ENCODE measurements at places on chromosomes 12 and 14. TPM values are rescaled to one million over a fixed set of nuclear protein-coding genes. Genes with fewer than 3 reads are reported as not detected.

C12orf56 gene
- 1.2 TPM for polyA plus RNA-seq

IFT43 gene
- 50.0 TPM for polyA plus RNA-seq

GPRC5D gene
- 1.1 TPM for polyA plus RNA-seq

CS gene
- 213 TPM for polyA plus RNA-seq

TMEM63C gene
- 1.8 TPM for polyA plus RNA-seq

TOMM20L gene
- 1.5 TPM for polyA plus RNA-seq

ERP27 gene
- polyA plus RNA-seq, result 20.5 TPM

LRRK2 gene
- 27.7 TPM for polyA plus RNA-seq

CFAP251 gene
- polyA plus RNA-seq, result 16.8 TPM

CLSTN3 gene
- polyA plus RNA-seq, result 103 TPM

GPR65 gene
- polyA plus RNA-seq, result 0.42 TPM

NEUROD4 gene
- polyA plus RNA-seq, result not detected

KANSL2 gene
- 49.8 TPM for polyA plus RNA-seq

KRT7 gene
- 86.8 TPM for polyA plus RNA-seq

FKBP3 gene
- polyA plus RNA-seq, result 136 TPM

NOVA1 gene
- 23.8 TPM for polyA plus RNA-seq

INHBC gene
- polyA plus RNA-seq, result 0.25 TPM

SUPT16H gene
- 147 TPM for polyA plus RNA-seq

SLC4A8 gene
- 5.1 TPM for polyA plus RNA-seq

PELI2 gene
- polyA plus RNA-seq, result 25.6 TPM

RNU4-1 gene
- polyA plus RNA-seq, result not detected

POTEG gene
- not detected for polyA plus RNA-seq

EPS8 gene
- polyA plus RNA-seq, result 48.3 TPM

TMEM179 gene
- polyA plus RNA-seq, result 1.8 TPM

C3AR1 gene
- polyA plus RNA-seq, result 2.2 TPM

ANGEL1 gene
- 22.3 TPM for polyA plus RNA-seq

OVCH1 gene
- 0.89 TPM for polyA plus RNA-seq

EXOC3L4 gene
- 5.8 TPM for polyA plus RNA-seq

NOP9 gene
- 29.0 TPM for polyA plus RNA-seq

GRIP1 gene
- polyA plus RNA-seq, result 23.2 TPM

WNT1 gene
- polyA plus RNA-seq, result not detected

RILPL1 gene
- 16.7 TPM for polyA plus RNA-seq

KNTC1 gene
- polyA plus RNA-seq, result 28.1 TPM

BBOF1 gene
- 13.5 TPM for polyA plus RNA-seq

LIN7A gene
- 20.9 TPM for polyA plus RNA-seq

ANKS1B gene
- polyA plus RNA-seq, result 3.6 TPM

TGFB3 gene
- polyA plus RNA-seq, result 13.3 TPM

ZNF891 gene
- polyA plus RNA-seq, result 2.6 TPM

KLHL33 gene
- 0.44 TPM for polyA plus RNA-seq

SRRM4 gene
- 0.03 TPM for polyA plus RNA-seq

ZFHX2 gene
- polyA plus RNA-seq, result 7.1 TPM

SLC38A4 gene
- polyA plus RNA-seq, result 23.1 TPM

TDRD9 gene
- 2.8 TPM for polyA plus RNA-seq

FOXA1 gene
- polyA plus RNA-seq, result 1.9 TPM

KLRC4 gene
- polyA plus RNA-seq, result 0.30 TPM

VRTN gene
- polyA plus RNA-seq, result not detected

VDR gene
- polyA plus RNA-seq, result 5.7 TPM

RFX4 gene
- 0.36 TPM for polyA plus RNA-seq

PLA2G1B gene
- polyA plus RNA-seq, result 0.75 TPM

EML5 gene
- 2.9 TPM for polyA plus RNA-seq

P2RX2 gene
- 3.0 TPM for polyA plus RNA-seq

GPR137C gene
- 11.5 TPM for polyA plus RNA-seq

KRT75 gene
- not detected for polyA plus RNA-seq

NFATC4 gene
- 49.8 TPM for polyA plus RNA-seq

NCOR2 gene
- 97.0 TPM for polyA plus RNA-seq

Measured in left renal cortex interstitium (tissue), 4 donors.